Activated T-helper 1 cell treated with anti-CD3 and anti-CD28 coated beads, Interleukin-2, amount 50 U/mL, for 16 hours (primary cell): ENCODE measurements at places on chromosomes 16 and 17.

GRCh38 chr16:72561-73548 is at the start of gene RHBDF1:
Gene RHBDF1, minus strand, starts transcription at chr16:72631. Its CDS starts 7,616 bp downstream, at chr16:65015.
- DNase-seq, result no peak

DNA sequence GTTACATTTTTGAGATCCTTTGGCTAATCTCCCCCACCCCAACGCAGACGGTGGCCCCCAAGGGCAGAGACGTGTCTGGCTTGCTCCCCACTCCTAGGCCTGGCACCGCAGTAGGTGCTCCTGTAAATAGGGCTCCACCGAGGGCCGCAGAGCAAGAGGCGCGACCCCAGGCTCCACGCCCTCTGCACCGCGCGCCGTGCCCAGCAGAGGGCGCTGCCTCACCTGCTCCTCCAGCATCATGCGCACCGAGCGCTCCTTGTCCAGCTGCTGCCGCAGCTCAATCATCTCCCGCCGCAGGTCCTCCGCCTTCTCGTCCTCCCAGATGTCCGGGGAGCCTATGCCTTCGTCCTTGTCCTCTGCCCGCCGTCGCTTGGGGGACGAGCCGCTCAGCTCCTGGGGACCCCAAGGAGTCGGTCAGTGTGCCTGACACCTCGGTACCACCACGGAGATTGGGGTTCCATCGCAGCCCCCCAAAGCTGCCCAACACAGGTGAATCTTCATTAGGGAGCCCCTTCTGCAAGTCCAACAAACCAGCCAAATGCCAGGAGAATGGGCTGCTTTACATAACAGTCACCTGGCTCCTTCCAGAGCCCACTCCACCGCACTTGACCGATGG is 11.2 kb downstream of the TFAP4 start:
- no peak for DNase-seq

- no peak for DNase-seq
These were observed 21.9 kb downstream of the MRM1 start for GRCh38 chr17:36623281-36623680.

GRCh38 chr16:71974068-71974818 is 26.0 kb downstream of the PKD1L3 start:
- no peak for DNase-seq

DNA sequence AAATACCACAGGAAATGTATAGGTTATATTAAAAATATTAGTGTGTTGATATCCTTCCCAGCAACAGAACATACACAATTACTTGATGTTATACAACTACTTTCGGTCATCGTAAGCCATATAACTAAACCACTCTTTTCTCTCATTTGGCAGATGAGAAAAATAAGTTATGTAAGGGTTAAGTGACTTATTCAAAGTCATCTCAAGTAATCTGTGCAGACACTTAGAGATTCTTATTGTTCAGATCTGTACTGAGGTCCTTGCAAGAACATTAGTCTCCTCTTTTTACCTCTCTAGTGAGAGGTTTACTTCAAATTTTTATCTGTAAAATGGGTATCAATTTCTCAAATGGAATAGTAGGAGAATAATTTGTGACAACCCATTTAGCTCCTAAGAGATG is 15.0 kb downstream of the NACA2 start:
- DNase-seq, result no peak
